Pons (tissue), 1 donor: ENCODE measurements at places on chromosomes 12 and 14.

- no peak for DNase-seq
Observed at GRCh38 chr14:100362311-100362927, 39.3 kb downstream of the SLC25A47 start.

- no peak for DNase-seq
Observed at GRCh38 chr14:53874704-53875103, 81.9 kb downstream of the BMP4 start.

DNA sequence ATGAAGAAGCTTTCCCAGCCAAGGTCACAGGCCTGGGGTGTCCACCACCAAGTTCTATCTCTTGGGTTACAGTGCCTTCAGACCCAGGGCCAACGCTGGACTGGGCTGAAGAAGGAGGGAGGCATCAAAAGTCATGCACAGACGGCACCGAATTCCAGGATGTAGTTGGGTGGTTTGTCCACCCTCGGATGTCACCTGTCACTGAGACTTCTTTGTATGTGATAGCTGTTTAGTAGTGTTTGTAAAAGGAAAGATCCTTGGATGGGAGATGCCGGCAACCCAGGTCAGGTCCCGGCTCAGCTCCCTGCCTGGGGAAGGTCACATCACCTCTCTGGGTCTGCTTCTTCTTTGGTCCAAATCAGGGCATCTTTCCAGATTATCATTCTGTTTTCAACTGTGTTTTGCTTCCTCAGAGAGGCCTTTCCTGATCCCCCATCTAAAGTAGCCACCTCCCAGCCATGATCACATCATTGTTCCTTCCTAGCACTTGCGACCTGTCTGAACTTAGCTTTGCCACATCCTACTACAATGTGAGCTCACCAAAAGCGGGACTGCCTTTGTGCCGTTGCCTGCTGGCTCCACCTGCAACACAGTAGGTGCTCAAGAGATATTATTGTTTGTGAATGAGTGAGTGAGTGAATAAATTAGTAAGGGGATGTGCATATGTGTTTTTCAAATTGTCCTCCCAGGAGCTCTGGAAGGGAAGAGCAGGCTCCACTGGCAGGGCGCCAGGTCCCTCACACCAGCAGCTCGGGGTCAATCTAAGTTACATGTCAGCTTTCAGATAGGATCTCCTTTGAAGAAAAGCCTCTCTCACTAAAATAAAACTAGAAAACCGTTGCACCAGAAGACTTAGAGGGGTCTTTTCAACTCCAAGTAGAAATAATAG is 2.1 kb downstream of the TSPAN11 start:
- DNase-seq: no peak

DNA sequence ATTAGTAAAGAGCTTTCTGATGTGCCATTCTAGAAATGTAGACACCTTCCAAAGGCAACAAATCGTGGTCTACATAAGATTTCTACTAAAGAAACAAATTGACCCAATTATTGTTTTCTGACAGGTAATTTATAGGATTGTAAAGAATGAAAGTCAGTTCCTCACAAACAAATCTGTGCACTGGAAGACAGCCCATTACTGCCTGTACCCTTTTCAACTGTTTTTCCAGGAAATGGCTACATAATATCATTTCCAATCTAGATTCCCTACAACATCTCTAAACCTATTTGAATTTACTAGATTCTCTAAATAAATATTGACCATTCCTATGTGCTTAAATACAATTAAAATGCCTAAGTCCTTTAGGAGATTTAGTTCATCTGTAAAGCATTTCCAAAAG is 939.1 kb downstream of the FSCB start:
- no peak for DNase-seq

DNA sequence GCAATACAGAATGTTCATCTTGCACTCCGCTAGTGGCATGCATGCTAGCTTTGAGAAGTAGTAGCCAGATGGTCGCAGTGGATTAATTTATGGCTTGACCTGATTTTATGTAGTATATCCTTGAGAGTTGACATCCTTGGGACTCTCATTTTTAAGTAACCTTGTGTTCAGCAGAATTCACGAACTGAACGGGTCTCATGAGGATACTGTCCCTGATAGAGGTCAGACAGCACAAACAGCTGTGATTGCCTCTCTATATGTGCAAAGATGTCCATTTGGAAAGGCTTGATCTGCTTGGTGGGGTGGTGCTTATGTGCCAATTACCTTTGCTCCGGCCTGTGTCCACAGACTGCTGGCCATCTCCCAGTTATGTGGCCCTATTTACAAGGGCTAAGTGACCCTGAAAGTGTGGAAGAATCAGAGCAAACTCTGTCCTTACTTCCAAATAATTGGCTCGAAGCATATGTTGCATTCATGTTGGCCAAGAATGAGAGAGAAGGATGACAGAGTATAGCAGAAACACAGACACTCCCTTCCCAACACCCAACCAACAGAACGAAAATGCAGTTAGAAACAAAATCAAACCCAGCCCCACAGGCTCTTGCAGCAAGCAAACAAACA is 167.1 kb downstream of the CRADD start:
- no peak for DNase-seq

DNA sequence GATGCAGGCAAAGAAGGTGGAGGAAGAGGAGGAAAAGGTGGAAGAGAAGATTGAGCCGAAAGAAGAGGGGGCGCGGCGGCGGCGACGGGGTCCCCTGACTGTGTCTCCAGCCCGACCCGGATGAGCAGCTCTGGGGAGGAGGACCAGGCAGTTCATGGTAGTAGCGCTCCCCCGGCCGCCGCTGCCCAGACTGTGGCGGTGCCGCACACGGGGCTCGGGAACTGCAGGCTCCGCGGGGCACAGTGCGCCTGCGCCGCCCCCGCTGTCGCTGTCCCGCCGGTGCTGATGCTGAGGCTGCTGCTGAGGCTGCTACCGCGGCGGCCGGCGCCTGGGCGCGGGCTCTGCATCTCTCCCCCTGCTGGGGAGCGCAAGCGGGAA is at the start of gene KCNH5:
Gene KCNH5, minus strand, starts transcription at position 225 of the 378 bp plus-strand sequence. CDS start 272 bp downstream, outside the sequence.
- no peak for DNase-seq

DNA sequence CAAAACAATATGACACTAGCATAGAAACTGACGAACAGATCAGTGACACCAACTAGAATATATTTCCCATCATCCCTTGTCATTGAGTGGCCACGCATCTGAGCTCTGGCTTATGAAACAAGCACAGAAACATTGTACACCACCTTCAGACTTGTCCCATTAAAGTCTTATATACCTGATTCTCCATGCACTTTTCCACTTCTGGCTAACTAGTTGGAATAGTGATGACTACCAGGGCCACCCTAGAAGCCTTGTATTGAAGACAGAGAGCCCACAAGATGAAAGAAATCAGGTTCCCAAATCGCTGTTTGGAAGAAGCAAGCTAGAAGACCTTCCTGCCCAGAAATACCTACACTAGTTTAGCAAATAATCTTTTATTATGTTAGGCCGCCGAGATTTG is 99.7 kb upstream of the PPM1H start:
- DNase-seq: no peak

- no peak for DNase-seq
Observed at GRCh38 chr14:49212721-49213120, 373.5 kb downstream of the RPS29 start.

DNA sequence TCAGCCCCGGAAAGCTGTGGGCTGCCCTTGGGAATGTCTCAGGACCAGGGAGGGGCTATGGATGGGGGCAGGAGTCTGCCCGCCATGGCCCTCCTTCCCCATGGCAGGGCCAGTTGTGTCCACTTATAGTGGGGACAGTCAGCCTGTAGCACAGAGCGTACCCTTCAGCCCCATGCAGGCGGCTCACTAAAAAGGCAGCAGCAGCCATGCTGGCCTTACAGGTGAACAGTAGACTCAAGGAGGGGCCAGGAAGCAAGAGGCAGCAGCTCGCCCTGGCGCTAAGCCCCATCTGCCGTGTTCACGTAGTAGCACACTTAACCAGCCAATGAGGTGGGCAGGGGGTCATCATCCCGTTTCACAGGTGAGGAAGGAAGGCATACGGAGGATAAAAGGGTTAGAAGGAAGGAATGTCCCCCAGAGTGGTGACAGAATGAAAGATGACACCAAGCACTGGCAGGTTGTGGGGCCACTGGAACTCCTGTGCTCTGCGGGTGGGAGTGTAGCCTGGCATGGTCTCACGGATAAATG is 52.7 kb downstream of the FAM222A start:
- DNase-seq: no peak

DNA sequence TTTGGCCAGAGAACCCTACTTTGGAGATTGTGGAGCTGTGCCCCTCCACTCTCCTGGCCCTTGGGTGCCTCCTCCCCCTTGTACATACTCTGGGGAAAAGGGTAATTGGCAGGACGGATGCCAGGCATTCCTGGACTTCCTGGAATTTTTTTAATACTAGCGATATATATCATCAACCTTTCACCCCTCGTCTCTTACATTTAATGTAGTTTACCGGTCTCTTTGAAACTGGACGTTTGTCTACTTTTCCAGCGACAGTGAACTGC is 767 bp upstream of the CRY1 start:
- DNase-seq: no peak

- peak; percentile 17 for DNase-seq
Observed at GRCh38 chr12:27279826-27280225, 35.7 kb downstream of the STK38L start.

DNA sequence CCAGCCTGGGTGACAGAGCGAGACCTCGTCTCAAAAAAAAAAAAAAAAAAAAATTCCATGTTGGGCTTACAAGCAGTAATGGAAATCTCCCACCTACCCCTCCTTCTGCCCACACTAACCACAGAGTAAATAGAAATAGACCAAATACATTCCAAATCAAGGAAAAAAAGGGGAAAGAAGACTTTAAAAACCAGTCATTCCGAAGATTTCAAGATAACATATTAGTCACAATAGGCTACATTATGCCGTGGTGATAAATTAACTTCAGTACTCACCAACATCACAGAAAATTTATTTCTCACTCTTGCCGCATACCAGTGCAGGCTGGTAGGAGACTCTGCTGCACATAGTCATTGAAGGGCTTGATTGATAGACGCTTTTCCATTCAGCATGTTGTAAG is 15.5 kb upstream of the ETV6 start:
- DNase-seq: no peak

DNA sequence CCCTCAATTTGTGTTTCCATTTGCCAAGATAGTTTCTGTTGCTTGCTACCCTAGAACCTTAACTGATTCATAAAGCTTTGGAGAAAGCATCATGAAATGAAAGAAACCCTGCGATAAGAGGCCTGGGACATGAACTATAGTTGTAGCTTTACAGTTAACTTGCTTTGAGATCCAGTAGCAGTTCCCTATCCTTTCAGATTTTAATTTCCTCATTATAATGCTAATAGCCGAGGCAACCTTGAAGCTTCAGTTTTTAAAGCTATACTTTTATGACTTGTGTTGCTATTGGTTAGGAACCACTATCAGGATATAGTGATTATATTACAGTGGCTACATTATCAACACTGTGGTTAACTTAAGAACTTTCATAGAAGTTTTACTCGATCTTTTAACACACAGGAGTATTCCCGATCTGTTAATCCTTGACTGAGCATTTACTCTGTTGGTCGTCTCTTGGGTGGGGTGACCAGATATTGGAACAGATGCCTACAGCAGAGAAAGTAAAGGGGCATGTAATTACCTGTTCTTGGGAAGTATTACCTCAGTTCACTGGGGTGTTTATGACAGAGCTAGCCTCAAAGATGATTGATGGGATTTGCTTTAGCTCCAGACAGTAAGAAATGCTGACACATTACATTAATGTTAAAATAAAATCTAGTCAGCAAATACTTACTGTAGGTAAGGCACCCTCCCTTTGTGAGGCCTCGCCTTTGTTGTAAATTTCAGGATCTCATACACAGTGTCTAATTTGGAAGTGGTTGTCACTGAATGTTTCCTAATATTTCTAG is 86.2 kb upstream of the CSRP2 start:
- DNase-seq: no peak

GRCh38 chr12:24977060-24977459 is 28.2 kb upstream of the BCAT1 start:
- peak; percentile 42 for DNase-seq

DNA sequence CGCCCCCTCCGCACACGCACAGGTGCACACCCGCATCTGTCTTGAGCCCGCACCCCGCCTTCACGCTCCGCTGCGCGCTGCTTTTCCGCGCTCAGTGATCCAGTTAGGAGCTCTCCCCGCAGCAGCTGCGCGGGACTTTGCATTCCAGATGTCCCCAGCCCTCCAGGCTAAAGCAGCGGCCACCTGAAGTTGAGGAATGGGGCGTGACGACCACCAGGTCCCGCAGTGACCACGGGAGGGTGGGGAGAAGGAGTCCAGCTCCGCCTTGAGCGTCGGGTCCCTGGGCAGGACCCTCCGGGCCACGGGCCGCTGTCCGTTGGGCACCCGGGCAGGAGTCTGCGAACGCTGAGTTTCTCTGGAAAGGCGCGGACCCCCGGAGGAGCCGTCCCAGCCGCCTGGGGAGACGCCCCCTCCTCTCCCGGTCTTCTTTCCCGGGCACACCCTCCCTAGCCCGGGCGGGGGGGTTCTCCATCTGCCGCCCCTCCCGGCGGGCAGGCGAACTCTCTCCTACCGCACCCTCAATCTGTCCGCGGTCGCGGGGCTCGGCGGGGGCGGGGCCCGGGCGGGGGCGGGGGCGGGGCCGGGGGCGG is 334 bp upstream of the TMEM132C start:
- no peak for DNase-seq

- DNase-seq: no peak
Observed at GRCh38 chr12:5964913-5965900, 20.1 kb upstream of the ANO2 start.

GRCh38 chr12:57522887-57523705 is 472 bp downstream of the MBD6 start:
- peak; percentile 59 for DNase-seq

- DNase-seq: no peak
Observed at GRCh38 chr12:44313188-44313587, 477.3 kb downstream of the TMEM117 start.

DNA sequence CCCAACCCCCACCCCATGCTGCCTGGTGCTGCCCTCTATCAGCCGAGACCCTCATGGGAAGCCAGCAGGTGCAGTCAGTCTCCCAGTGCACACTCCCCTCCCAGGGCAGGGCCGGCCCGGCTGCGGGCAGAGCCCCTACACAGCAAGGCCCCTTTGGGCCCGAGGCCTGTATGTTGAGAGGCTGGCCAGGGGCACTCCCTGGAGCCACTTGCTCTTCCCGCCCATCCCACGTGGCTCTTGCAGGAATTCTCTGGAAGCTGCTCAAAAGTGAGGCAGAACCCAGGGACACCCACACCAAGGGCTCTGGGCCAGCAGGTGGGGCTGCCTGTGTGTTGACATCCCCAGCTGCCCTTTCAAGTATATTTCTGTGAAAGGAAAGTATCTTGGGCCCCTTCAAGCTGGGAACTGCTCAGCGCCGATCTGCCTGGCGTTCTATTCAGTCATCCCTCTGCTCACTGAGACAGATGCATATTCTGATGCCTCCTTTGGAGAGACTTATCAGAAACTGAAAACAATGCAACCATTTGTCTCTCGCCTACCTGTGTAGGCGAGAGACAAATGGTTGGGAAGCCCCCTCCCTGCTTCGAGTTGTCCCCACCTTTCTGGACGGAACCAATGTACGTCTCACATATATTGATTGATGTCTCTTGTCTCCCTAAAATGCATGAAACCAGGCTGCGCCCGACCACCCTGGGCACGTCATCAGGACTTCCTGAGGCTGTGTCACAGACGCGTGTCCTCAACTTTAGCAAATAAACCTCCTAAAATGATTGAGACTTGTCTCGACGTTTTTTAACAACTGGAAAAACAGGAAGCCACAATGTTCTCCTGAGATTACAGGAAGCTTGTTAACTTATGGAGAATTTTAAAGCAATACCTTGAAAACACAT is 6.0 kb downstream of the GPR132 start:
- DNase-seq: no peak

GRCh38 chr12:26058818-26059217 is 66.0 kb downstream of the BHLHE41 start:
- no peak for DNase-seq
